ENCODE measurements at places on chromosomes 2 and 18.

DNA sequence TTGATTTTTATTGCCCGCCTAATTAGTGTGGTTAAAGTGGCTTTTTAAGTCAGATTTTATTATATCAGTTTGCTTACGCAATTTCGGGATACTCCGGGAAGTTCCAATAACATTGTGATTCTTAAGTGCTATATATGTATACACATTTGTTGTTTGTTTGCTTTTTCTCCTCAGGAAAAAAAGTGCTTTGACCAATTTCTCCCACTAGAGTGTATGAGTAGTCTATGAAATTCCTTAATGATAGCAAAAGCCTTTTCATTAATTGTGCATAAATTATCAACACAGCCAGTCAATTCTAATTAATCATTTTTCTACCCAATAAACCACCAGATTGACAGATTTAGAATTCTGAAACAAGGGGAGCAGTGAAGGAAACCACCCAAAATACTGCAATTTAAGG, 172.2 kb downstream of the DPP10 start:
- no peak for DNase-seq

DNA sequence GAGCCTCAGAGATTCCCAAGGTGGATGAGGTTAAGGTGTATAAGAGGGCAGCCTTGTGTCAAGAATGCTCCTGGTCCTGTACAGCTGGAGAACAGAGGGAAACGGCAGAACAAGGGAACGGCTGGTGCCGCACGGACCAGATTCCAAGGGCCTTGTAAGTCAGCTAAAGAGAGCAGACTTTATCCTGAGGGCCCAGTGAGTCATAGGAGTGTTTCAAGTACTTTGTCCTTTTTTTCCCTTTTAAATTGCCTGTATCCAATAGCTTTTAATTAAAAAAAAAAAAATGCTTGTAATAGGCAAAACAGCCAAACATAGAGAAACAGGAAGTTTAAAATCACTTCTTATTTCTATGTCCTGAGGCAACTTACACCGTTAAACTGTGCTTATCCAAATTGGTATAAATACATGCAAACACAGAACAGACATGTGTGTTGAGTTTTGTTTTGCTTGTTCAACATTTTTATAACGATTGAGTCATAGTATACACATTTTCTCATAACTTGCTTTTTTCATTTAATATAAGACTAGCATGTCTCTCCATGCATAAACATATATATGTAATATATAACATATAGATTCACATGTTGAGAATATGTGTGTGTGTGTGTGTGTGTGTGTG, 42.1 kb upstream of the EVA1A start:
- DNase-seq: no peak

- no peak for DNase-seq
Measured at GRCh38 chr2:182226807-182227206, 200.0 kb downstream of the PDE1A start.

DNA sequence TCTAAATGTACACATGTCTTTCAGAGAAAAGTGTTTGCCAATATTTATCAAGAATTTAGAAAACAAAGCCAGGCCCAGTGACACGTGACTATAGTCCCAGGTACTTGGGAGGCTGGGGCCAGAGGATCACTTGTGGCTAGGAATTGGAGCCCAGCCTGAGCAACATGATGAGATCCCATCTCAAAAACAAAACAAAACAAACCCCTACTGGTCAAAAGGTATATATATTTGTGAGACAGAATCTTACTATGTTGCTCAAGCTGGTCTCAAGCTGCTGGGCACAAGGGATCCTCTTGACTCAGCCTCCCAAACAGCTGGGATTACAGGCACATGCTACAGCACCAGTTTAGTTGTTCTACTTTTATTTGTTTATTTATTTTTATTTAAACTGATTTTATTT, 79.2 kb downstream of the ZDBF2 start:
- no peak for DNase-seq

- DNase-seq: no peak
Measured at GRCh38 chr2:216721141-216721540, 25.8 kb upstream of the IGFBP5 start.

- no peak for DNase-seq
Measured at GRCh38 chr2:113116100-113116958, 11.1 kb upstream of the IL1RN start.

- no peak for DNase-seq
Measured at GRCh38 chr2:13604951-13605661, 888.4 kb downstream of the TRIB2 start.

DNA sequence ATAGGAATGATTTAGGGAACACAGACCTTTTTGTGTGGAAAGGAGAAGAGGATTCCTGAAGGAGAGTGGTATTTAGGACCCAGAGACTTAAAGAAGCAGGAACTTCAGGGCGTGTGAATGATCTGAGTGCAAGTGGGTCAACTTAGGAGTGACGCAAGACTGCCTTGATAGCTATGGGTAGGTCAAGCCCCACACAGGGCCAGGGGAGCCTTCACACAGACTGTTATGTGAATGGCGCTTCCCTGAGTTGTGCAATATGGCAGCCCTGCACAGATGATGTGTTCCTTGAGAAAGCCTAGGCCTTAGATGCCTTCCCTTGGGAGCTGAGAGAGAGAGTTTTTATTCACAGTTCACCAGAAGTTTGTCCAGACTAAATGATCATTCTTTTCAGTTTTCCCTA, 47.1 kb upstream of the IGFBP5 start:
- DNase-seq: no peak

- DNase-seq: no peak
Measured at GRCh38 chr18:51724790-51725721, 527.6 kb upstream of the MEX3C start.

DNA sequence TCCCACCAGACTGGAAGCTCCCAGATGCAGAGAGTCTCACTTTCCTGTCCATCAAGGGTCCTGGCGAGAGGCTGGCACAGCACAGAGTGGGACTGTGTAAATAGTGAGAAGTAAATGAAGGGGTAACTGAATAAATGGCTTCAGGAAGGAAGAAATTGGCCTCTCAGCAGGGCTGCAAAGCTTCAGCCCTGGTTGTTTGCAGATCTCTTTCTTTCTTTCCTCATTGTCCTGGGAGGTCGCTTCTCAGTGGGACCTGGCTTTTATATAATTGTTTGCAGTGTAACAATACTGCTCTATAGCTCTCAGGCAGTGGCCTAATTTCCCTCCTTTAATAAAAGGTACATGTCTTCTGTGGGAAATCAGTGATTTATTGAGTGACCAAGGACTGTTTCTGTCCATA, 74.9 kb upstream of the GPR45 start:
- DNase-seq: no peak

GRCh38 chr2:150909613-150910012, 352.1 kb downstream of the RBM43 start:
- no peak for DNase-seq

- DNase-seq: no peak
Measured at GRCh38 chr2:233244818-233245217, 6.7 kb upstream of the ATG16L1 start.

GRCh38 chr2:160324161-160324800, 124.2 kb upstream of the ITGB6 start:
- DNase-seq: no peak

GRCh38 chr2:17749753-17750438, 3.7 kb downstream of the SMC6 start:
- no peak for DNase-seq

DNA sequence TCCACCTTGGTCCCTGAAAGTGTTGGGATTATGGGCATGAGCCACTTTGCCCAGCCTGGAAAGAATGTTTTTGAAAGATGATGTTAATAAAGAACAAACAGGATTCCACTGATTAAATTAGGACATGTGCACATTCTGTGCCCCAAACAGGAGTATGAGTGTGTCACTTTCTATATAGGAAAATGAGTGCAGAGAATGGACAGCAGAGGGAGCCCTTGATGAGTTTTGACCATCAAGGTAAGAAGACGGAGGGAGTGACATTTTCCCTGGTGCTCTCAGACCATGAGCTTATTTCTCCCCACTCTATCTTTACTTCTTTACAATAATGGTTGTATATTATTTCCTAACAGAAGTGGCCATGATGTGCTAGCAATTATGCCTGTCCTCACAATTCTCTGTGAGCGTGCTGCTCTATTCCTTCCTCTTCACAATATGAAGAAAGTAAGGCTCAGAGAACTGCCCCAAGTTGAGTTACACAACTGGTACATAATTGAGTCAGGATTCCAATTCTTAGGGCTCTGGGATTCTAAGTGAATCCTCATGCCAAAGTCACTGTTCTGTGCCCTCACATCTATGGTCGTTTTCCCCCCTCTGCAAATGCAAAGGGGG, 20.6 kb downstream of the RPL37A start:
- no peak for DNase-seq

DNA sequence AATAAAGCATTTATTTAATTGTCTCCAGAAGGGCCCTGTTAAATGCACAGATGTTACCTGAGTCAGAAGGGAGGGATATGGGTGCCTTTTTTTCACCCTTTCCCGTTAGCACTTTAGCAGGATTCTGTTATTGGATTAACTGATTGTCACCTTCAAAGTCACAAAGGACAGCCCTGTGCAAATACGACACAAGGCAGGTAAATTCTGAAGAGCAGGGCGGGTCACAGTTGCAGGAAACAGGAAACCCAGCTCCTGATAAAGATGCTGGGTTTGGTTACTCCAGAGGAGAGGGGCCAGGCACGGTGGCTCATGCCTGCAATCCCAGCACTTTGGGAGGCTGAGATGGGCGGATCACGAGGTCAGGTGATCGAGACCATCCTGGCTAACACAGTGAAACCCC, 11.4 kb upstream of the PKDCC start:
- no peak for DNase-seq

DNA sequence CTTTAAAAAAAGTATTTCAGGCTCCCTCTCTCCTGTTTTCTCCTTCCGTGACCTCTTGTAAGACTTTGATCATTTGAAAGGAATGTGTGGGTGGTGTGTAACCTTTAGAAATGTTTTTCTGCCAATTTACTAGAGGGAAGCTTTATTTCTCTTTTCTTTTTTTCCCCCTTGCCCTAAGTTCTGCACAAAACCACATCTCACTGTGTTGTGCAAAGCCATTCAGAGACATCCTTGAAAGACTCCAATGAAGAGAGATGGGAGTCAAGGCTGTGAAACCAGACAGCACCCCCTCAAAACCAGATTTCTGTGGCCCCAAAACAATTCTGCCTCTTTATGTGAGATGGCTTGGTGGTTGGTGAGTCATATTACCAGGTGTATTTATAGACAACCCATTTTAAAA, 184.6 kb upstream of the ERBB4 start:
- DNase-seq: no peak

DNA sequence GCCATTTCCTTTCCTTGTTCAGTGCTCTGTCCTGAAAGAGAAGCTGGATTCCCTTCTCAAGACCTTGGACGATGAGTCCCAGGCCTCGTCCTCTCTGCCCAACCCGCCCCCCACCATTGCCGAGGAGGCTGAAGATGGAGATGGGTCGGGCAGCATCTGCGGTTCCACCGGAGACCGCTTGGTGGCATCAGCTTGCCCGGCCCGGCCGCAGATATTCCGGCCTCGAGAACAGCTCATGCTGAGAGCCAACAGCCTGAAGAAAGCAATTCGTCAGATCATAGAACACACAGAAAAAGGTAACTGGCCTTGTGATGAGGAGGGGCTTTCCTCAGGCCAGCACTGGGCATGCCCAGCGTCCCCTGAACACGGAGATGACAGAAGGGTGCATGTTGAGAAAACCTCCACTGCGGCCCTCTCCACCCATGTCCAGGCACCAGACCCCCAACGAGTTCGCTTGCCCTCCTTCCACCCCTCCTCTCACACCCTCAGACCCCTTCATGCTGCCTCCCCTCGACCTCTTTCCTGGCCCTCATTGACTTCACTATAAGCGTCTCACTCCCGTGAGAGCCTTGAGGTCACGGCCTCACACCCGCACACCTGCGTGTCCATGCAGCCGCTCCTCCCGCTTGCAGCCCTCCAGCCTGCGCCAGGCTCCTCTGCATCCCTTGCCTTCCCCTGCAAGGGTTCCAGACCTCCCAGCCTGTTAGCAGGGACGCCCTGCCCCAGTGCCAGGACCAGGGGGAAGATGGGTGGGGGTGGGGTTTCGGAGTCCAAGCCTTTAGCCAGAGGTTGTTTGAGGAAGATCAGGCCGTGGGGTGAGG, 95.0 kb downstream of the DGKD start:
- DNase-seq: no peak

DNA sequence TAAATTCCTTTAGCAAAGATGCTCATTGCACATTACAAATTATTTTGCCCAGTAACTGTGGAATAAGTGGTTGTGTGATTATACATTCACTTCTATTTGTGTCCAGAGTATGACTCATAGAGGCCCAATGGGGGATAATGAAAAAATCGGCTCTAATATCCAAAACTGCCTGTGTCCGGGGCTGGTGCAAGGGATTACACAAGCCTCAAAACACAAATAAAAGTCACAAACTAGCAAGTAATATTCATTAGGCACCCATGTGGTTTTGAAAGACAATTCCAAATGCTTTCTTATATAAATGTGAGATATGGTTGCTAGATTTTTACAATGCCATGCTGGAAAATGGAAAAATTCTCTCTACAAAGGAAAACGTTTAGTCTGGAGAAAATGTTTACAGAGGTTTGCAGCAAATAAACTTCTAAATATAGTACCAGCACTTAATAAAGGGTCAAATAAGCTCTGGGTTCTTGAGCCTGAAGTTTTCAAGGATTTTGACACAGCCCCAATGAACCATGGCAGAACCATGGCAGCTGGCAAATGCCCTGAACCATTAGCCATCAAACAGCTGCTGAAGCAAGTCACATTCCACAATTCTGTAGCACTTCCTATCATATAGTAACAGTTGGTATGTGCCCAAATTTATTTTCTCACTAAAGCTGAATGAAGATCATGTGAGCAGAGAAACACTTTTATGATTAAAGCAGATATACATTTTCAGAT, 40.5 kb downstream of the IRS1 start:
- no peak for DNase-seq

GRCh38 chr2:44295633-44296359, 20.5 kb downstream of the SLC3A1 start:
- no peak for DNase-seq

GRCh38 chr18:23812546-23813440, 123.5 kb downstream of the LAMA3 start:
- no peak for DNase-seq

- DNase-seq: peak; percentile 81
Measured at GRCh38 chr18:51151568-51152511, 45.6 kb downstream of the MEX3C start.

DNA sequence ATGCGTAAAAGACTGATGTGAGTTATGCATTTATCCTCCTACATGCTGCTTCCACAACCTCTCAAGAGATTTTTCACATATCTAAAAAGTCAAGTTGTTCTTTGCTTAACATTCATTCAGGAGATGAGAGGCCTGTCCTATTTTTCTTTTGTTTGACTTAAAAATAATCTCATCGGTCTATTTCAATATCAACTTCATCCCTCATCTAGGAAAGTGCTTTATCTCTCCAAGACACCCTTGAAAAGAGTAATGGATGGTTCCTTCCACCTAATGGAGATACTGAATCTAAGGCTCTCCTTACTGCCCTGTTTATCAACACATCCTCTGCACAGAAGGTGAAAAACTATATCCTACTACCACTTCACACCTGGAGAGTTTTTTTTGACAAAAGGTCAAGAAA, 2.4 kb downstream of the NFE2L2 start:
- DNase-seq: no peak

GRCh38 chr2:223859070-223859469, 21.7 kb upstream of the AP1S3 start:
- no peak for DNase-seq

Measured in stimulated activated CD4-positive, alpha-beta T cell treated with anti-CD3 and anti-CD28 coated beads, TNF-alpha, amount 100 ng/mL, for 4 hours (primary cell).